ENCODE measurements at places on chromosomes 2 and 18.
A peak's percentile ranks its signal among the peaks of the same experiment; 100 is the strongest.

- DNase-seq = no peak
Measured at GRCh38 chr2:124993809-124994208, 968.7 kb downstream of the CNTNAP5 start.

GRCh38 chr2:234587341-234588053, 90.6 kb upstream of the ARL4C start:
- no peak for DNase-seq

DNA sequence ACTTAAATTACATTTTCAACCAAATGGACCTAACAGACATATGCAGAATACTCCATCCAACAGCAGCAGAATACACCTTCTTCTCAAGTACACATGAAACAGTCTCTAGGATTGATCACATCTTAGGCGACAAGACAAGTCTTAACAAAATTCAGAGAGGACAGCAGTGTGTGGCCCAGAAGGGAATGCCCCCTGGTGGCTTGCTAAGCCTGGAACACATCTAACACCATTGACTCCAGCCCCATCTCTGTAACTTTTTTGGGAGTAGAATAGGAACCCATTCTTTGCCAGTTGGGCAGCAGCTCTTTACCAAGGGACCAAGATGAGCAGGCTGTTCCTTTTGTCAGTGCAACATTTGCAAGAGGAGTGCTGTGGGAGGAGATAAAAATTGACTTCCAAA, 249.9 kb downstream of the PLCL1 start:
- DNase-seq = peak; percentile 6

DNA sequence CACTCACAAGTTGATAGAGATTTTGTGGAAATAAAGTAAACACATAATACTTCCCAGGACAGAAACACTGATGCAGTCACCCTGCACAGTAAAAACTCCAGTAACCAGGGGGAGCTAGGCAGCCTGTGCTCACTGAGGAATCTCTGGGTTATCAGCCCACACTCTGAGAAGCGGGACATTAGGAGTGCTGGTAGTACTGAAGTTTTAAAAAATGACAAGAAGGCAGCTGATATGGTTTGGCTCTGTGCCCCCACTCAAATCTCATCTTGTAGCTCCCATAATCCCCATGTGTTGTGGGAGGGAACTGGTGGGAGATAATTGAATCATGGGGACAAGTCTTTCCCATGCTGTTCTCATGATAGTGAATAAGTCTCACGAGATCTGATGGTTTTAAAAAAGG, 31.4 kb downstream of the KCTD1 start:
- DNase-seq = no peak

DNA sequence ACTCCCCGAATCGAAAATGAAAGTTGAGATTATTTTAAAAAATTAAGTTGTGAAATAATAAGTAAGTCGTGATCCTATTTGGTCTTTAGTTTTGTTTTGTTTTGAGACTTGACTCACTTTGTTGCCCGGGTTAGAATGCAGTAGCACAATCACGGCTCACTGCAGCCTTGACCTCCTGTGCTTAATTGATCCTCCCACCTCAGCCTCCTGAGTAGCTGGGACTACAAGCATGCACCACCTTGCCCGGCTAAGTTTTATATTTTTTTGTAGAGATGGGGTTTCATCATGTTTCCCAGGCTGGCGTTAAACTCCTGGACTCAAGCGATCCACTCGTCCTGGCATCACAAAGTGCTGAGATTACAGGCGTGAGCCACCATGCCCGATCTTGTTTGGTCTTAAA, 326.2 kb downstream of the MYCN start:
- no peak for DNase-seq

DNA sequence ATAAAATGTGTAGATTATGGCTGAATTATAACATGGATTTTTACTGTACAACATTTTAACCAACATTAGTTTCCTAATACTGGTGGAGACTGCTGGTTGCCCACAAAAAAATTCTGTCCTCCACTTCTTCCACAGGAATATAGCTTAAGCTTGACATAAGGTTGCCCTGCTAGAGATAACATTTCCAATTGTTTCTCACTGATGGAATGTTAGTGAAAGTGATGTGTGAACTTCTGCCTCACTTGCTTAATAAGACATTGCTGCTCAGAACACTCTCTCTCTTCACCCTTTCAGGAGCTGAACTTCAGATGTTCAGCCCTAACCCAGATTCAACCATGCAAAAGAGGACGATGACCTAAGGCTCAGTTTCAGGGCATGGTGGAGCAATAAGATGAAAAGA, 2.7 kb upstream of the SGPP2 start:
- no peak for DNase-seq

- DNase-seq = no peak
Measured at GRCh38 chr18:80201739-80202138, 45.6 kb downstream of the PARD6G start.

- DNase-seq = no peak
Measured at GRCh38 chr2:149768320-149768799, 180.8 kb upstream of the MMADHC start.

DNA sequence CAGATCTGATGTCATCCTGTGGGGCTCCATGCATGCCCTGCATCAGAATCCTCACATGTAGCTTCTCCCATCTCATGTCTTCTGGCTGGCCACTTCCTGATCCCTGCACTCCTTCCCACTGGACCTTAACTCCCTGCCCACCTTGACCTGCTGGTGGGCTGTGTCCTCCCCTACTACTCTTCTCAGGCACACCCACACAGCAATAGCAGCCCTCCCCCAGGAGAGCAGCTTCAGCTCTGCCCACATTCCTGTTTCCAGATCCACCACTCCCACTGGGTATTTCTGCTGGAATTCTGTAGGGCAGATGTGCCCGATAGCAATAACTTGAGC, 137.0 kb upstream of the HS6ST1 start:
- DNase-seq = no peak

- no peak for DNase-seq
Measured at GRCh38 chr2:26682155-26682554, 10.4 kb upstream of the KCNK3 start.

DNA sequence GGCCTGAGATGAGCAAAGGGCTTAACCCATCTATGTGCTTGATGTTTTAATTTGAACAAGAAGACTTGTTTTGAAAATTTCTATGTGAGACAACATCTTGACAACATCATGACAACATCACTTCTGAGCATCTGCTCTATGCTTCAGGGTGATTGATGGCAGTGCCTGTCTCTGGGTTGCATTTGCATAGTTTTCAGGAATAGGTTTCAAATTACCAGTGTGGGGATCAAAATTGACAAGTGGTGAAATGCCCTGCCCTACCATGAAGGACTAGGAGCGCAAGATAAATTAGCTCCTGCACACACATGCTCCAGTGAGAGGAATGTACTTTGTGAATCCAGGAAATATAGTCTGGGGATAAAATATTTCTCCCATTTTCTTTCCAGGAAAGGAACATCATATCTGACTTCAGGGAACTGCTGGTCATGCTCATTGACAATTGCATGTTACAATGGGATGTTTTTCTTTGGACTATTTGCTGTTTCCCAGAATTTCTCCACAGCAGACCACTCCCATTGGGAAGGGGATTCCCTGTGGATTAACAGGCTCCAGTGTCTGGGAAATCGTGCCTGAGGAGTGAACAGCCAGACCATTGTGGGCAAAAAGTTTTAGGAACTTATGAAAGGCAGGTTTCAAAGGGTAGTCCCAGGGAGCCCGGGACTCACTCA, 45.3 kb upstream of the IL1R2 start:
- DNase-seq = no peak

DNA sequence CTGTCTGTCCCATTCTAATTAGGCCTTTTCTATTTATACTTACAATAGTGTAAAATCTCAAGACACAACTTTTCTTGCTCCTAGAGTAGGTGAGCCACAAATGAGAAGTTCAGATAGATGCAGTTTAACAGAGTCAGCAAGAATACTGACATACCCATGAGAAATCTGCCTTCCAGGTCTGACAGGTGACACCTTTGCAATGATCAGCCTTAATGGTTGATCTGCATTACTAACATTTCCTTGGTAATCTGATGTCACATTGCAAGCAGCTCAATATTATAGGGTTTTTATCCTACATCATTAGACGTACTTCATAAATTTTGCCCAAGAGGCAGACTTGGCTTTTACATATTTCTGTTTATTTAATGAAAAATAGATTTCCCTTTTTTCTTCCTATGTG, 359.3 kb upstream of the VWC2L start:
- DNase-seq = no peak

DNA sequence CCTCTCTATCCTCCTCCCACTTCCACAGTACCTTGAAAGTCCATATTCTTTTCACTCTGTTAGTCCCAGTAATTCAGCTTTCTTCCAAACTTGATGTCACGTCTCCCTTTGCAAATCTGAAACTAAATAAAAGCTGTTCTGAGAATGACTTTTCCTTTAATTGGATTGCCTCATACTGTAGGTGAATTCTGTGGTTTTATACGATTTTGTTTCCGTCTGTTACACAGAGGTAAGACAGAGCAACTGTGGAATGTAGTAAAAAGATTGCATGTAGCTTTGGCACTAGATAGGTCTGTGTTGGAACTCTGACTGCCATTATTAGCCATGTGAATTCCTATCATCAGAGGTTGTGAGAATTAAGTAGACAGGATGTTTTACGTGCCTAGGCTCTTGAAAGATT, 25.9 kb downstream of the MALT1 start:
- DNase-seq = no peak

Measured in stimulated activated CD8-positive, alpha-beta memory T cell treated with anti-CD3 and anti-CD28 coated beads, Interleukin-15, amount 100 ng/mL, for 1 hour (primary cell).